Activated T-cell treated with anti-CD3 and anti-CD28 coated beads, Interleukin-2, amount 50 U/mL, for 4 hours (primary cell): ENCODE measurements at places on chromosomes 2 and 18. TPM values are rescaled to one million over a fixed set of nuclear protein-coding genes. Genes with fewer than 3 reads are reported as not detected.

The CDCA7 gene
- 23.1 TPM for total RNA-seq

The HEATR5B gene
- 18.2 TPM for total RNA-seq

The SPTBN1 gene
- 23.4 TPM for total RNA-seq

The RAB27B gene
- 0.78 TPM for total RNA-seq

The HAAO gene
- 0.30 TPM for total RNA-seq

The CCDC68 gene
- total RNA-seq, result not detected

The TXNDC2 gene
- total RNA-seq, result not detected

The SERPINB3 gene
- total RNA-seq, result not detected

The CFAP65 gene
- not detected for total RNA-seq

The ICOS gene
- 177 TPM for total RNA-seq

The CXCR2 gene
- not detected for total RNA-seq

The NAGK gene
- total RNA-seq, result 83.5 TPM

The CMPK2 gene
- 3.2 TPM for total RNA-seq

The TMEM237 gene
- total RNA-seq, result 10.5 TPM

The FER1L5 gene
- not detected for total RNA-seq

The SYT4 gene
- total RNA-seq, result not detected

The FAP gene
- total RNA-seq, result not detected

The FAM210A gene
- 24.6 TPM for total RNA-seq

The MOCOS gene
- total RNA-seq, result 0.34 TPM

The TANK gene
- 42.7 TPM for total RNA-seq

The IL1R2 gene
- total RNA-seq, result 4.1 TPM

The DNER gene
- not detected for total RNA-seq
